ENCODE measurements at places on chromosomes 1 and 21.

- no peak for DNase-seq
These were observed 18.0 kb upstream of the SNRPE start for GRCh38 chr1:203843435-203843834.

- no peak for DNase-seq
These were observed 76.2 kb downstream of the EIF4G3 start for GRCh38 chr1:21100481-21100921.

- DNase-seq, result no peak
These were observed 209.2 kb downstream of the KCTD3 start for GRCh38 chr1:215776336-215776735.

GRCh38 chr1:49190138-49190537, 413.4 kb upstream of the BEND5 start:
- DNase-seq, result no peak

All from fibroblast of skin of scalp (primary cell).